ENCODE measurements at places on chromosomes 16 and 17.

- no peak for DNase-seq
Observed at GRCh38 chr17:18186627-18186982, 3.0 kb downstream of the ALKBH5 start.

DNA sequence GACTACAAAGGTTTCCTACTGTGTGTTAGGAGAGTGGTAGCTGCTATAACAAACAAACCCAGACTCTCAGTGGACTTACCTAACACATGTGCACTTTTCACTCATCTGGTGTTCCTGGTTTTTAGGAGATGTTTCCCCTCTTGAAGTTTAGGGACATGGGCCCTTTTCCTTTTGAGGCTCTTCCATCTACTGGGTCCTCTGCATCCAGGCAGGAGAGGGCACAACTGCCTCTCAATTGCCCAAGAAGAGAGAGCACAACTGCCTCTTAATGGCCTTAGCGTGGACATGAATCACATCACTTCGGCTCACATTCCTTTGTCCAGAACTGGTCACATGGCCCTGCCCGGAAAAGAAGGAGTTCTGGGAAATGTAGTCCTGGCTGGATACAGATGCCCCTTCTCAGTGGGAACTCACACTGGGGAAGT lies 9.8 kb upstream of the TNRC6C start:
- DNase-seq: no peak

- DNase-seq: no peak
Observed at GRCh38 chr16:49586466-49587450, 213.2 kb downstream of the C16orf78 start.

- DNase-seq: no peak
Observed at GRCh38 chr17:36937959-36938565, 787 bp downstream of the LHX1 start.

DNA sequence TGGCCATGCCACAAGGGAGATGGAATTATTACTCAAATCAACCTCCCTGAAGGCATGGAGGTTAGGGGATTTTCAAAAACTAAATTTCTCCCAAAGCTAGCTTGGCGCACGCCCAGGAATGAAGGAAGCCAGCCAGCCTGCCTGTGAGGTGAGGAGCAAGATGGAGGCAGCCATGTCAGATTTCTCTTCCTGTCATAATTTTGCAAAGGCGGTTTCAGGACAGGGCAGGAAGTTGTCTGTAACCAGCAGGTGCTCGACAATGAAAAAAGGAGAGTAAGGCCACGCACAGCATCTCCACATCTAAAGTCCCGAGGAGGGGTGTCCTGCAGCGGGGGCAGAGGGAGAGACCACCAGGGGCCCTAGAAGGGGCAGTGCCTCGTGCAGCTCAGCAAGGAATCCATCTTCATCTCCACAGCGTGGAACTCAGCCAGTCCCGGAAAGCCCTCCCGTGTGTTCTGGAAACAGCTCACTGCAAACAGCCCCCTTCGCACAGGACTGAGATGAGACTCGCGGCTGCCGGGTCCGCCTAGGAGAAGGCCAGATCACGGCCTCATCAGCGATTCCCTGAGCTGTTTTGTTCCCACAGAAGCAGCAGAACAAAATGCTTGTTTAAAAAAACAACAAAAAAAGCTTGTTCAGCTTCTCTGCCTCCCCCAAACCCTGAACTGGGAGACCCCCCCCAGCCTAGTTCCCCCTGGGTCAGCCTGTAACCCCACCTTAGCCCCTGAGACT lies 47.8 kb downstream of the SLC7A5 start:
- DNase-seq: no peak

DNA sequence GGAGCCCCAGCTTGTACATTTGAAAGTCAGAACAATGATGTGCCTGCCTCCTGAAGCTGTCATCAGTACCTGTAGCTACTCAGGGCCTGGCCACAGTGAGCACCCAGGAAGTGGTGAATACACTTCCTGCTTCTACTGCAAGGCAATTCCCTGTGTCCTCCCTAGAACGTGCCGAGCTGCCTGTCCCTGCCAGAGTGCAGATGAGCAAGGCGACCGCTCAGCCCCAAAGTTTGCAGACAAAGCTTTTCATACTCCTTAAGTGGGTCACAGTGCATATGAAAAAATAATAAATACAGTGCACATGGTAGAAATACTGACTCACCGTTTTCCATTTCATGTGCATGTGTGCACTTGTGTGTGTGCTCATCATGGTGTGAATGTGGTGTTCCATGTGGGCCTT lies 77.3 kb downstream of the MPRIP start:
- DNase-seq: peak; percentile 34

GRCh38 chr16:76955629-76956028 lies 235.4 kb upstream of the MON1B start:
- DNase-seq: no peak

- DNase-seq: no peak
Observed at GRCh38 chr16:59950431-59950830, 1216.3 kb upstream of the GOT2 start.

DNA sequence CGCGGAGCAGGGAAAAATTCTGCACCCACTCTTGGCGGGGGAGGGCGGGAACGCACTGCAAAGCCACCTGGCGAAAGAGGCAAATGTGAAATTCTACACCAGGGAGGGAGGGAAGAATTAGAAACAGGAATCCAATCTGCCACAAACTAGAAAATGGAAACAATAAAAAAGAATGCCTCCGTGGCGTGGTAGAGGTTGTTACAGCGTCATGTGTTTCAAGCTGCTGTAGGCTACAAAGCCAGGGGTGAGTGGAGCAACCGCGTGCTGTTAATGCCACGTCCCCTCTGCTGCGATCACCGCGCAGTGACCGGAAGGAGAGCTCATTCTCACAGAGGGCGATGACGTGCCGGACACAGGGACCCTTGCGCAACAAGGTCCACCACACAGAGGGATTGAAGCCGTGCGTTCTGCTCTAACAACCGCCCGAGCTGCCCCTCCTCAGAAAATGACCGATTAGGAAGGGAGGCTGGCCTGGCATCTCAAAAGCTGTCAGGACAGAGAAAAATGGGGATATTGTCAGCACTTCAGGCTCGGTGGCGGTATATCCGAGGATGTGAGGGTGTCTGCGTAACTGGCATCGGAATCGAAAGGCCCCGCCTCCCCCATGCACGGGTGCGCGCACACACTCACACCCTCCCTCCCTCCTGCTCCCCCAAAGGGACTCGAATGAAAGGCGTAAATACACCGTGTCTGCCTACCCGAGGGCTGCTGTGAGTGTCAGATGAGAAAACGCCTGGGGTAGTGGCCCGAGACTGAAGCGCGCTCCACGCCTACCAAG lies 70.8 kb upstream of the TNRC6C start:
- peak; percentile 54 for DNase-seq

DNA sequence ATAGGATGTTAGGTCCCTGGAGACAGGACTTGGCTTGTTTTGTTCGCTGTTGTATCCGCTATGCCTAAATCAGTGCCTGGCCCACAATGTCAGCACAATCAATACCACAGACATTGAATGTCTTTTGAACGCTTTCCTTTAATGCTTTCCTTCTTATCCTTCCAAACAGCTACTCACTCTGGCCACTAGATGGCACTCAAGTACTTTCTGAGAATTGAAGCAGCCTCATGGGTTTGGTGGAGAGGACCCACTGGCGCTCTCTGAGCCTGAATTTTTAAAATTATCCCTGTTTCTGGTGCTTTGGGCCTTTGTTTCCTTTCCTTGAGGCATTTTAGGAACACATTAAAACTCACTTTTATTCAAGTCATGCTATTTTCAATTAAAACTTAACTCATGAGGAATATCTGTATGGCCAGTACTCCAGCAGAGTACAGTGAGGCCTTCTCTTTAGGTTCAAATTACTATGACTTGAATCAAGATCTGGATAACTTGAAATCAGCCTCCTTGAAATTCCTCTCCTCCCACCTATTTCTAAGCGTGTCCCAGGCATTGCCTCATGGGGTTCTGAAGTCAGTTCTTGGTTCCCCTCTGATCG lies 3.2 kb upstream of the NLRP1 start:
- no peak for DNase-seq

GRCh38 chr16:6031567-6031966 lies 934.0 kb upstream of the EEF2KMT start:
- DNase-seq: no peak

DNA sequence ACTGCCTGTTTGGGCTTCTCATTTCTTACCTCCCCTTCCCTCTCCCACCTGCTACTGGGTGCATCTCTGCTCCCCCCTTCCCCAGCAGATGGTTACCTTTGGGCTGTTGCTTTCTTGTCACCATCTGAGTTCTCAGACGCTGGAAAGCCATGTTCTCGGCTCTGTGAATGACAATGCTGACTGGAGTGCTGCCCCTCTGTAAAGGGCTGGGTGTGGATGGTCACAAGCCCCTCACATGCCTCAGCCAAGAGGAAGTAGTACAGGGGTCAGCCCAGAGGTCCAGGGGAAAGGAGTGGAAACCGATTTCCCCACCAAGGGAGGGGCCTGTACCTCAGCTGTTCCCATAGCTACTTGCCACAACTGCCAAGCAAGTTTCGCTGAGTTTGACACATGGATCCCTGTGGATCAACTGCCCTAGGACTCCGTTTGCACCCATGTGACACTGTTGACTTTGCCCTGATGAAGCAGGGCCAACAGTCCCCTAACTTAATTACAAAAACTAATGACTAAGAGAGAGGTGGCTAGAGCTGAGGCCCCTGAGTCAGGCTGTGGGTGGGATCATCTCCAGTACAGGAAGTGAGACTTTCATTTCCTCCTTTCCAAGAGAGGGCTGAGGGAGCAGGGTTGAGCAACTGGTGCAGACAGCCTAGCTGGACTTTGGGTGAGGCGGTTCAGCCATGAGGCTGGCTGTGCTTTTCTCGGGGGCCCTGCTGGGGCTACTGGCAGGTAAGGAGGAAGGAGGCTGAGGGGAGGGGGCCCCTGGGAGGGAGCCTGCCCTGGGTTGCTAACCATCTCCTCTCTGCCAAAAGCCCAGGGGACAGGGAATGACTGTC lies at the start of gene CD68:
CD68 (plus strand) TSS at position 638 of the 833 bp plus-strand sequence; CDS start at position 678, 40 bp downstream.
- DNase-seq: no peak

DNA sequence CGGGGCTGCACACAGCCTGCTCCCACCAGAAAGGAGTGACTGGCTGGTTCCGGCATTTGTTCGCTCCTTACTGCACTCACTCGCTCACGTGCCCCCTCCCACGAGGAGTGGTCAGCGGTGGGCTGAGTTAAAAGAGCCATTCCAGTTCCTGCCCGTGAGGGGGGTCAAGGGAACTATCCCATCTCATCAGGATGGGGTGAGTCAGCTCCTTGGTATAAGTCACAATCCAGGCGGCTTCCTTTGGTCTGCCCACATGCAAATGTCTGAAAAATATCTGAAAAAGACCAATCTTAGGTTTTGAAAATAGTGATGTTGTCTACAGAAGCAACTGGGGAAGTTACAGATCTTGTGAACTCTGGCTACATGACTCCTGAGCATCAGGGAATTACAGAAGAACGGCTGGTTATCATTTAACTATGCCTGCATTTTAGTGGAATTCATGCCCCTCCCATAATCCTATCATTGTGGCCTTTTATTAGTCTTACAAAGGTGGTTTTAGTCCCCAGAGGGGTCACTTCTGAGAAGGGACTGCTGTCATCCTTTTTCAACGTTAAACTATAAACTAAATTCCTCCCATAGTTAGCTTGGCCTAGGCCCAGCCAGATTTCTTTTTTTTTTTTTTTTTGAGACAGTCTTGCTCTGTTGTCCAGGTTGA lies 9.8 kb upstream of the TNFSF12 start:
- DNase-seq: no peak

- no peak for DNase-seq
Observed at GRCh38 chr17:9427465-9428315, 147.9 kb downstream of the STX8 start.

DNA sequence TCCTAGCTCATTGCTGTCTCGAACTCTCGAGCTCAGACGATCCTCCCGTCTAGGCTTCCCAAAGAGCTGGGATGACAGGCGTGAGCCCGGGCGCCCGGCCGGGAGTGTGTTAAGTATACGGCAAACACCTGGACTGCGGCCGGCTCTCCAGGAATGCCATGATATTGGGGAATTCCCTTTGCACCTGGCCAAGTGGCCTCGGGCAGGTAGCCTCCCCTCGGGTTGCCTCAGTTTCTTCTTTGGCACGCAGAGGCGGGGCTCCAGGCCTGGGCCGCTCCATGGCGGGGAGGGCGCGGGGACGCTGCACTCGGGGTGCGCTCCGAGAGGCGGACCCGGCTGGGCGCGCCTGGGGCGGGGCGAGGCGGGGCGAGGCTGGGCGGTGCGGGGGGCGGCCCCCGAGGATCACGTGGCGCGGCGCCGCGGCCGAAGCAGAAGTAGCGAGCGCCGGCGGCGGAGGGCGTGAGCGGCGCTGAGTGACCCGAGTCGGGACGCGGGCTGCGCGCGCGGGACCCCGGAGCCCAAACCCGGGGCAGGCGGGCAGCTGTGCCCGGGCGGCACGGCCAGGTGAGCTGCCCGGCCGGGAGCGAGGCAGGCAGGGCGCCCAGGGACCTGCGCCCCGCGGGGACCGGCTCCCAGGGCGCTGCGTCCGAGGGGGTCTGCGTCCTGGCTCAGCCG lies at the start of gene PLCG2:
PLCG2 (plus strand) TSS at position 431 of the 675 bp plus-strand sequence. CDS start 6,699 bp downstream, outside the sequence.
- DNase-seq: peak; percentile 44

DNA sequence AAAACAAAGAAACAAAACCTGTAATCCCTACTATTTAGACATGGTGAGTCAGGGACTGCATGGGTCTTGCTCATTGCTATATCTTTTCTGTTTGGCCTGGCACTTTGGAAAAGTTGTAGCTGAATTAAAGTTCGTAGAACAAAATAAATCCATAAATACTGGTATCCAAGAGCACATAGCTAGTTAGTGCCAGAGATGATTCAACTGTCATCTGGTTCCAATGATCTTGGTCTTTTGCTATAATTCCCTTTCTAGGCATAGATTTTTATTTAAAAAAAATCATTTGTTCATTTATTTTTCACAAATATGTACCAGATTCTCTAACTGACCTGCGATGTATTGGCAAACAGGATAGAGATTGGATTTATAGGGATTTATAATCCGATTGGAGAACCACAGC lies 1436.1 kb upstream of the GOT2 start:
- no peak for DNase-seq

DNA sequence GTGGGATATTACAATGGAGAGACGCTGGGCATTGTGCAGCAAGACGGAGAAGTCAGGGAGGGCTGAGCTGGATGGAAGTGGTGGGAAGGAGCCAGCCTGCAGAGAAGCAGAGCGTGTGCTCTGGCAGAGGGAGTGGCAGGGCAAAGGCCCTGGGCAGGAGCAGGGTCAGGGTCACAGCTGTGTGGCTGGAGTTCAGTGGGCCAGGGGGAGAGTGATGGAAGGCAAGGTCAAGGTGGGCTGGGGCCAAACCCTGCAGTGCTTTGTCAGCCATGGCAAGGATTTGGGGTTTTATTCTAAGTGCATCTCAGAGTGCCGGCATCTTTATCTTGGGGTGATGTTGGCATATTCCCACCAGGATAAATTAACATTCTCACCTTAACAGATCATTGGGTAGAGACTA lies 31.9 kb upstream of the C16orf78 start:
- no peak for DNase-seq

GRCh38 chr17:76081295-76082210 lies 2.6 kb downstream of the ZACN start:
- no peak for DNase-seq

DNA sequence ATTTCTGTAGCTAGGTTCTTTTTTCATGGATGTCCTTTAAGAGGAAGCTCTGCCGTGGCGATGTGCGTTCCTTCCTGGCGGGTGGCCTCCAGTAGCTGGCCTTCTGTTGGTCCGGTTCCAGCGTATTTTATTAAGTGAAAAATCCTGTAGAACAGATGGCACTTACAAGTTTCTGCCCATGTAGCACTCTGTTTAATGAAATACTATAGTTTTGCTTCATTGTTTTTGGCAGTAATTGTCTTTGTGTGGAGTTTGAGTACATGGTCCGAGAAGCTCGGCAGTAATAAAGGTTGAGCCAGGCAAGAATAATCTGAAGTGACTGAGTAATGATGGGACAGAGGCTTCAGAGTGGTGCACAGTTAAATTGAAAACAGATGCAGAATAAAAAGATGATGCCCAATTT lies 20.4 kb downstream of the USP10 start:
- no peak for DNase-seq

- DNase-seq: no peak
Observed at GRCh38 chr16:10589109-10589508, 8.7 kb upstream of the EMP2 start.
